ENCODE measurements at places on chromosomes 3 and 15. TPM values are rescaled to one million over a fixed set of nuclear protein-coding genes. Genes with fewer than 3 reads are reported as not detected.

SH2D7 gene
- total RNA-seq: not detected

HRH1 gene
- total RNA-seq: not detected

IGSF11 gene
- total RNA-seq: 8.2 TPM

FEZF2 gene
- 0.49 TPM for total RNA-seq
